ENCODE measurements at places on chromosomes 5 and 9. TPM values are rescaled to one million over a fixed set of nuclear protein-coding genes. Genes with fewer than 3 reads are reported as not detected.

SOX30 gene
- not detected for total RNA-seq

NR5A1 gene
- total RNA-seq, result not detected

IL3 gene
- not detected for total RNA-seq

GABRA1 gene
- not detected for total RNA-seq

HINT2 gene
- 146 TPM for total RNA-seq

NXNL2 gene
- total RNA-seq, result not detected

PIP5KL1 gene
- total RNA-seq, result 2.7 TPM

DNA sequence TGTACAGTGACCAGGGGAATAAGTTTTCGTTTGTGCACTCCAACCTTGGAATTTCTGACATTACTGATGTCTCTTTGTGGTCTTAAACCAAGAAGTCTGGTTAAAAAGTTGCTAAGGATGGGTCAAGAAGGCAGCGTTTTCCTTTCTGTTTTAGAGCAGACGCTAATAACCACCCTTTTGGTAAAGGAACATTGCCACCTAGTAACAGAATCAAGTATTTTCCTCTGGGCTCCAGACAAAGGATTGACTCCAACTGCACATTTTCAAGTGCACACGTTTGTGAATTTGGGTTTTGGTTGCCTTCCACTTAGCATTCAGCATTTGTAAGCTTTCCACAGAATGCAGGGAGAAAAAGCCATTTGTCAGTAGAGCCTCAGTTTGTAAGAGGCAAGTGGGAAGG, 22.2 kb upstream of the CEP78 start:
- DNase-seq, result no peak

DNA sequence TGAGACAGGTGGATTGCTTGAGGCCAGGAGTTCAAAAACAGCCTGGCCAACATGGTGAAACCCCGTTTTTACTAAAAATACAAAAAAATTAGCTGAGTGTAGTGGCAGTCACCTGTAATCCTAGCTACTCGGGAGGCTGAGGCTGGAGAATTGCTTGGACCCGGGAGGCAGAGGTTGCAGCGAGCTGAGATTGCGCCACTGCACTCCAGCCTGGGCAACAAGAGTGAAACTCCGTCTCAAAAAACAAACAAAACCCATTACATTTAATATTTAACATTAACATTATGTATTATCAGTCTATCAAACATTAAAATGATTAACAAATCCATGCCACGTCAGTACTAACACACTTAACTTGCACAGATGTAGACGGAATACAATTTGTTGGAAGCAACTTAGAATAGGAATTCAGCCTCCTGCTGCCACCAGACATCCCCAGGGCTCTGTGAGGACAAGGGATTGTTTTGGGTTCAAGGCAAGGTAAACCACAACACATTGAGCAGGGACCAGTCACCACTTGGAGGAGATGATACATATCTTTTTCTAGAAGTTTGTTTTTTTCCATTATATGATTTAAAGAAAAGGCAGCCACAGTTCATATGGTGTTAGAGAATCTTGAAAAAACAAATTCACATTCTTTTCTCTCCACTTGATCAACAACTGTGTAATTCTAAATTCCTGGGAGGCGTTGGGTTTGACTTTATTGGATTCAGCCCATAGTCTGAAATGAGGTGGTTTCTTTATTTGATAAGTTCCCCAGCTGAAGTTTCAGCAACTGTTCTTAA, 104.1 kb upstream of the BASP1 start:
- no peak for DNase-seq

- no peak for DNase-seq
These were observed 351.9 kb downstream of the NFIB start for GRCh38 chr9:13962006-13962405.

- DNase-seq, result no peak
These were observed 6.2 kb downstream of the PIP5K1B start for GRCh38 chr9:68711281-68711680.

DNA sequence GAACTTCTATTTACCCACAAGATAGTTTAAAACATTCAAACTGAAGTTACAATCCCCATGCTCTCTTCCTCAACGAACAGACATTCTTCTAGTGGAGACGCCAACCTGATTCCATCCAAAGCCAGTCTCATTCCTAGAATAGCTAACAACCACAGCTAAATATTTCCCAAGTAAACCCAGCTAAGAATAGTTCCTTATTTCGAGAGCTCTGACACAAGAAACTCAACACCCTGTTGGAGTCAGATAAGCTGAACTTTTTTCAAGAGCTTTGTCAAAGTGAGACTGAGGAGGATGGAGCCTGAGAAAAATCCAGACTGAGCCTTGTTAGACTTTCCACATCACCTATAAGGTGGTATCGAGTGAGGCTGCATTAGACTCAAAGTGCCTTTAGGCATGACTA, 56.7 kb upstream of the RPS23 start:
- no peak for DNase-seq

DNA sequence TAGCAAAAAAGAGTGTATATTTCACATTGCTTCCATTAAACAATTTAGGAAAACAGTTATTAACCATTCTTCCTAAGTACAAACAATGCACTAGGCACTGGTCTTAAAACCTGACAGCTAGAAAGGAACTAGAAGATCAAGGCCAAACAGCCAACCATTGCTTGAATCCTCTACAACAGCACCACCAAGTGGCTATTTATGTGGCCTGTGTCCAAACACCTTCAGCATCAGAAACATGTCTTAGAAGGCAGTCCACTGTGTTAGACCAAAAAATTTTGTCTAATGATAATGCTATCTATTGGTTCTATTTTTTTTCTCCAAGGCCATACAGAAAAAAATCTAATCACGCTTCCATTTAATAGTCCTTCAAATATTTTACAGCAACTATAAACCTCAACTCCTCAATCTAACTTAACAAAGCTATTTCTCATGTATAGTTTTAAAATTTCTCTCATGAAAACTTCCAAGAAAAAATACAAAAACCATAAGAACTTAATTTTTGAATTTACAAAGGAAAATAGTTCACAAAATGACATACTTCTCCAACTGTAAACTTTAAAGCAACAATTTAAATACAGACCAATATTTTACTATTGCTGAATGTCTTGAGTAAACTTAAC, 36.1 kb downstream of the CAAP1 start:
- peak; percentile 87 for DNase-seq

GRCh38 chr5:138772986-138773594, 19.9 kb downstream of the CTNNA1 start:
- no peak for DNase-seq

DNA sequence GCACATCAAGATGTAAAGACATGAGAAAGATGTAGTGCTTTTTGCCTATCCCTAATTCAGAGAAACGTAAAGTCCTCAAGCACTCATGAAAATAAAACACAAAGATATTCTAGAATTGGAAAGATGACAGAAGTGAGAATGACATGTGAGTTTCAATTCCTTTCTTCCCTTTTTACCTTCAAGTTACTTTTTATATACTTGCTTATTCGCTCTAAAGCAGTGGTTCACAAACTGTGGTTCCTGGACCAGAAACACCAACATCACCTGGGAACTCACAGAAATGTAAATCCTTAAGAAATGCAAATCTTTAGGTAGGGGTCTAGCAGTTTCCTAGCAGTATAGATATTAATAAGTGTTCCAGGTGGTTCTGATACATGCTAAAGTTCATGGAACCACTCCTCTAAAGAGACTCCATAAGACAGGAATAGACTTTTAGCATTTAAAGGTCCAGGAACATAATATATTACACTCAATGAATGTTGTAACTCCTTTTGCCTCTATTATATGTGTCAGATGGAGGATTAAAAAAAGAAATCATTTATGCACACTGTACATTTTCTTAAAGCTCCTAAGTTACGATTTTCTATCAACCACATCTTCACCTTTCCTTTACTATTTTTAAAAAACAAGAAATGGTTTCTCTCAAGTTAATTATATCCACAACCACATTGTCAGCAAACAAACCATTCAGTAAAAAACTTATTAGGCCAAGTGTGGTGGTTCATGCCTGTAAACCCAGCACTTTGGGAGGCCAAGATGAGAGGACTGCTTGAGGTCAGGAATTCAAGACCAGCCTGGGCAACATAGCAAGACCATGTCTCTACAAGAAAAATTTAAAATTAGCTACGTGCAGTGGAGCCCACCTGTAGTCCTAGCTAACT, 39.9 kb downstream of the ERP44 start:
- peak; percentile 93 for DNase-seq

GRCh38 chr9:34601937-34602573, 9.8 kb downstream of the RPP25L start:
- peak; percentile 69 for DNase-seq

- no peak for DNase-seq
These were observed 129.2 kb downstream of the BOD1 start for GRCh38 chr5:173487300-173487699.

- DNase-seq, result no peak
These were observed 73.8 kb upstream of the ASTN2 start for GRCh38 chr9:117488659-117489058.

- no peak for DNase-seq
These were observed 129.0 kb downstream of the DAB2IP start for GRCh38 chr9:121780177-121781040.

- DNase-seq, result no peak
These were observed 13.7 kb downstream of the CERCAM start for GRCh38 chr9:128434340-128434739.
